ENCODE measurements at places on chromosomes 2 and 18.

DNA sequence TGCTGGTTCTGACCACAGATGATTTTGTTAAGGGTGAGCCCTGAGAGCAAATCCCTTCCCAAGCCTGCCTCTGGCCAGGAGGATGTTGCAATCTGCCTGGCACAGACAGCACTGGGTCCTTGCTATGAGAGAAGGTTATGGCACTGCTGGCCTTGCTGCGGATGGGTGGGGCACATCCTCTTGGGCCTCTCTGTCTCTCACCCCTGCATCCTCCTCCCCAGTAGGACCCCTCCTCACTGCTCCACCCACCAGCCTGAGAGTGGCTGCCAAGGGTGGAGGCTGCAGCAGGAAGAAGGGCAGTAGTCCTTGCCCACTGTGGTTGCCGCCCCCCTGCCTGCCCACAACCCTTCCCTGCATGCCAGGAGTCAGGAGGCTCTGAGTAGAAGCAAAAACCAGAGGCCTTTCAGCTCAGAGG lies 180.9 kb downstream of the ZBTB7C start:
- DNase-seq = no peak

- no peak for DNase-seq
Observed at GRCh38 chr2:149082079-149082478, 43.6 kb downstream of the LYPD6B start.

DNA sequence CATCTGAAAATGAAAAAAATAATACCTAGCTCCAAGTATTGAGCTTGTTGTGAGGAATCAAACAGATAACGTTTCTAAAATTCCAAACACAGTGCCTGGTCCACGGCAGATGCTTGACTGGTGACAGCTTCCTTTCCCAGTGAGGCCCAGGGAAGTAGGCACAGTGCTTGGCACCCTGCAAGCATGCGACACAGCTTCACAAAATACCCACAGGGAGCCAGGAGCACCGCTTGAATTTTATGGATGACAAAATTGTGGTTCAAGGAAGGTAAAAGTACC lies 205.1 kb upstream of the TNP1 start:
- DNase-seq = no peak

DNA sequence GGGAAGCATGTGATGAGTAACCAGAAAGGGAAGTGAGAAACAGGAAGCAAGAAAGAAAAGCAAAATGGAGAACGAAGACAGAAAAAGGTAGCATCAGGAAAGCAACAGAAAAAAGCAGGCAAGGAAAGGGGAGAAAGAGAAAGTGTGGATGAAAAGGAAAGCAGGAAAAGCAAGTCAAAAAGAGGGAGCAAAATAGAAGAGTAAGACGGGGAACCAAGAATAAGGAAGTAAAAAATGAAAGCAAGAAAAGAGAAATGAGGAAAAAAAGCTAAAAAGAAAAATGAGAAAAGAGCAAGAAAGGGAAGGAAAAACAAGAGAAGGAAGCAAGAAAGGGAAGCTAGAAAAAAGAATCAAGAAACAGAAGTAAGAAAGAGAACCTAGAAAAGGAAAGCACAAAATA lies 242.3 kb upstream of the NCKAP5 start:
- no peak for DNase-seq

DNA sequence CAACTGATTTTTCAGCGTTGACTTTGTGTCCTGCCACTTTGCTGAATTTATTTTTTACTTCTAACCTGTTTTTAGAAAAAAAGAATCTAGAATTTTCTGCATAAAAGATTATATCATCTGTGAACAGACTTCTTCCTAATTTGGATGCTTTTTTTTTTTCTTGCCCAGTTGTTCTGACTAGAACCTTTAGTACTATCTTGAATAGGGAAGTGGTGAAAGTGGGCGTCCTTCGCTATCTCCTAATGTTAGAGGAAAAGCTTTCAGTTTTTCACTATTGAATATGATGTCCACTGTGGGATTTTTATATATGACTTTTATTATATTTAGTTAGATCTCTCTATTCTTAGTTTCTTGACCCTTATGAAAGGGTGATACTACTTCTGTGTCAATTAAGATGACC lies 25.7 kb upstream of the KCNJ13 start:
- no peak for DNase-seq

GRCh38 chr2:26568076-26568890 lies 72.9 kb downstream of the CIB4 start:
- DNase-seq = no peak

DNA sequence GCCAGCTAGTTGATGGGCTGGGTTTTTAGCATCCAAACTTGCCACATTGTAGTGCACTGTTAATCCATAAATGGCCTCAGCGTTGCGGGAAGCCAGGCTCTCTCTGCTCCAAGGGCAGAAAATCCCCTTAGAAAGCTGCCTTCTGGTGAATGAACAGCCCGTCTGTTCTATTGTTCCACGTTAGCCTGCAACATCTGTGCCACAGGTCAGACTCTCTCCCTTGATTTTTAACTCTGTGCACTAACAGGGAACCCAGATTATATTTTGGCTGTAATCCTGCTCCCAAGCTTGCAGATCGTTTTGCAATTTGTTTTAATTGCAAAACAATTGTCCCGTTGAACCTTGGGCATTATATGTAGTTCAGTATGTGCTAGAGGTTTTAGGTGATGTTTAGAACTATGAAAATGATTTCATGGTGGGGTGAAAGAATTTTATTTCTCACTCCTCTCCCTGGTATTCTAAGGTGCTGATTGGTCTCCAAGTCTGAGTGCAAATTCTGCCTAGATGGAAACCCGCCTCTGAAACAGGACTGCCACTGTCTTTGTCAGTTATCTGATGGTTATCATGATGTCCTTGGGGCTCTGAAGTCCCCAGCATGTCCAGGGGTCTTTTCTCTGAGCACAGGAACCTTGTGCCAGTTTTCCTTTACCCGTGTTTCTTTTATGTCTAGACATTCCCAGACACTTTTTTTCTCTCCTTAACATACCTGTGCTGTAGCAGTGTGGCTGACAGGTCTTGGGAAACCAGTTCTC lies 106.6 kb downstream of the MAP4K4 start:
- DNase-seq = no peak

DNA sequence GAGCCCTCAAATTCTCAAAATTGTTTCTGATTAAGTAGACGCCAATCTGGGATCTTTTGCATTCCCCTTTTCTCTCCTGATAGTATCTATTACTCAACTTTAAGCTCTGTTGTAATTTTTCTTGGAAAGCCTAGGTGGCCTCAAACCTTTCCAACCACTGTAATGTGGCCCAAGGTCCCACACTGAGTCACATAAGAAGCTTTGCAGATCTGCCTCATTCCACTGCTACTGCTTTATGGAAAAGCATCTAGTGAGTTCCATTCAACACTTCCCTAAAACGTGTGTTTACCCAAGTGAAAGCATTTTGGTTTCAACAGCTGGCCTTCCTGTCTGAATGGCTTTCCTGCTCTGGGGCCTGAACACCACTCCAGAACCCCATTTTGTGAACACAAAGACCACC lies 493.6 kb upstream of the SPHKAP start:
- no peak for DNase-seq

DNA sequence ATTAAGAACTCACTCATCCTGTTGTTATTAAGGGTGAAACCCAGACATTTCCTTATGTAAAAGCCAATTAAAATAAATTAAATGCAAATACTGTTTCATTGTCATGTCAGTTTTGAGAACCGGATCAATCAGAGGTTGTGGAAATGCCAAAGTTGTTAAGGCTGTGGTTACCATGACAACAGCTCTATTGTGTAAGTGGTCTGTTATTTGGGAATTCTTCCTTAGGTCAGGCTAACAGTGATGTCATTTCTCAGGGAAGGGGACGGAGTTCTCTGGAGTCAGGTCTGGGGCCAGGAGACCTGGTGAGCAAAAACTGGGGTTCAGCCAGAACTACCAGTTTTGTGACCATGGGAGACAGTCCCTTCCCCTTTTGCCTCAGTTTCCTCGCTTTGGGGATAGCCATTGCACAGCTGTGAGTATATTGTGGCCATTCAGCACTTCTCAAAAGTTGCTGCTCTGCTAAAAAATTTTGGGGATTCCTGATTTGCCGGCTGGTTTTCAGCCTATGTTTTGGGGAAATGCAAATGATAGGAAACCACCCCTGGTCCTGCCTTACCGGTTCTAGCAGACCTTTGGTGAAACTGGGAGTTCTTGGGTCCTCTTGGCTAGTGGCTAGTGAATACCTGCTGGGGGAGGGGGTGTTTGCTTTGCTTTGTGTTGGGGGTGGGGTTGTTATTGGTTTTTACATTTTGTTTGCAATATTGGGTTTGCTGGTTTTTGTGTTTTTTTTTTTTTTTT lies 21.6 kb downstream of the HPCAL1 start:
- DNase-seq = no peak

- DNase-seq = no peak
Observed at GRCh38 chr2:196131949-196132925, 39.1 kb downstream of the STK17B start.

- no peak for DNase-seq
Observed at GRCh38 chr2:171547256-171547655, 25.0 kb downstream of the CYBRD1 start.

GRCh38 chr2:116413659-116414058 lies 1400.8 kb upstream of the DDX18 start:
- DNase-seq = no peak

DNA sequence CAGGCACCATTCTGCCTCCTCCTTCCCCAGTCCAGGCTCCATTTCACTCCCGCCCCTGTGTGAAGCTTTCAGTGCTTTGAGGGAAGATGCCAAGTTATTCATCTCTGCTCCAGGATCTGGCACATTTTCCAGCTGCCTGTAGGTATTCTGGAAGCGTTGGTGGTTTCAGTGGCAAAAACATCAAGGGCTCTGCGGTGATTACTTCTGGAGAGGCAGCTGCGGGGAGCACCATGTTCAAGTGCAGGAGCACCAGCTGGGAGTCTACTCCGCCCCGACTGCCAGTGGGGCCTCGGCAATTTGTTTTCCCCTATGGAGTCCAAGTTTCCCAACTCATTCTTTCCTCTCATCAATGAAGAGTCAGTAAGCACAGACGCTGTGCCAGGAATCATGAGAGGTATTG lies 211.7 kb downstream of the CLIP4 start:
- no peak for DNase-seq

DNA sequence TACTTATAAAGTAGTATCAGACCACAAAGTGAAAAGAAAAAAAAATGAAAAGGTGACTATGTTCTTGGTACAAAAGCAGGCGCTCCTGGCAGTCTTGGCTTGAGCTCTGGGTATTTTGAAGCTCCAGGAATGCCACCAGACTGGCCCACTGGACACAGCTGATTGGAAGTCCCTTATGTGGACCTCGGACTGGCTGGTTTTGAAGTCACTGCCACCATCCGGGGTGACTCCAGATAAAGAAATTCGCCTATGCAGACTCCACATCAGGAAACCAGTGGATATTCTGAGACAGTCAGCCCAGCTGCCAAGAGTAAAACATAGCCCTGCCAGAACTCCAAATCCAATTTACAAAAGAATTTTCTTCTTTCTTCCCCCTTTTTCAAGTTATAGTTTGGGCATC lies 28.0 kb downstream of the ACKR3 start:
- DNase-seq = no peak

- no peak for DNase-seq
Observed at GRCh38 chr18:62723666-62724281, 8.4 kb downstream of the PHLPP1 start.
